ENCODE measurements at places on chromosomes 2 and 18. TPM values are rescaled to one million over a fixed set of nuclear protein-coding genes. Genes with fewer than 3 reads are reported as not detected.

The MOB1A gene
- total RNA-seq, result 90.4 TPM

The AOX1 gene
- total RNA-seq, result 2.2 TPM

The COL5A2 gene
- 438 TPM for total RNA-seq

The ADCY3 gene
- total RNA-seq, result 42.4 TPM

The CAVIN2 gene
- 0.80 TPM for total RNA-seq

The PCARE gene
- 0.22 TPM for total RNA-seq

The HJURP gene
- total RNA-seq, result 19.4 TPM

The CCNT2 gene
- total RNA-seq, result 70.0 TPM

The RAB17 gene
- total RNA-seq, result 11.0 TPM

The DUSP2 gene
- 40.6 TPM for total RNA-seq

The ALPG gene
- total RNA-seq, result not detected

The RALB gene
- 25.3 TPM for total RNA-seq

The NOTO gene
- total RNA-seq, result not detected

The PROKR1 gene
- 0.11 TPM for total RNA-seq

The LONRF2 gene
- total RNA-seq, result 13.7 TPM

The ABCB11 gene
- total RNA-seq, result 0.18 TPM

The DYSF gene
- 1.4 TPM for total RNA-seq

The DYNAP gene
- not detected for total RNA-seq

The VAMP5 gene
- total RNA-seq, result 2.5 TPM

The RAB27B gene
- total RNA-seq, result 1.3 TPM

The ARHGAP28 gene
- total RNA-seq, result 161 TPM

The MERTK gene
- total RNA-seq, result 27.3 TPM

The ARHGAP25 gene
- 1.2 TPM for total RNA-seq

The ITM2C gene
- 275 TPM for total RNA-seq

The STRADB gene
- 42.5 TPM for total RNA-seq

The ASB18 gene
- total RNA-seq, result not detected

The ETAA1 gene
- total RNA-seq, result 21.1 TPM

The CABYR gene
- 13.7 TPM for total RNA-seq

The TRABD2A gene
- total RNA-seq, result 0.45 TPM

The SERPINB5 gene
- total RNA-seq, result 0.13 TPM

The SS18 gene
- 95.2 TPM for total RNA-seq

The RGPD3 gene
- total RNA-seq, result 0.09 TPM

The TMEM178A gene
- 11.9 TPM for total RNA-seq

The ATP6V1C2 gene
- 0.09 TPM for total RNA-seq
